H4 (cell line): ENCODE measurements at places on chromosomes 7 and 10. TPM values are rescaled to one million over a fixed set of nuclear protein-coding genes. Genes with fewer than 3 reads are reported as not detected.

Gene PARD3
- 18.3 and 19.3 TPM in 2 replicates for total RNA-seq

Gene ITPRID1
- total RNA-seq, result 0.39 TPM in 1 of 2 replicates, not detected in the other

GRCh38 chr7:48414011-48414732 lies 242.9 kb downstream of the ABCA13 start:
- no peak for DNase-seq

DNA sequence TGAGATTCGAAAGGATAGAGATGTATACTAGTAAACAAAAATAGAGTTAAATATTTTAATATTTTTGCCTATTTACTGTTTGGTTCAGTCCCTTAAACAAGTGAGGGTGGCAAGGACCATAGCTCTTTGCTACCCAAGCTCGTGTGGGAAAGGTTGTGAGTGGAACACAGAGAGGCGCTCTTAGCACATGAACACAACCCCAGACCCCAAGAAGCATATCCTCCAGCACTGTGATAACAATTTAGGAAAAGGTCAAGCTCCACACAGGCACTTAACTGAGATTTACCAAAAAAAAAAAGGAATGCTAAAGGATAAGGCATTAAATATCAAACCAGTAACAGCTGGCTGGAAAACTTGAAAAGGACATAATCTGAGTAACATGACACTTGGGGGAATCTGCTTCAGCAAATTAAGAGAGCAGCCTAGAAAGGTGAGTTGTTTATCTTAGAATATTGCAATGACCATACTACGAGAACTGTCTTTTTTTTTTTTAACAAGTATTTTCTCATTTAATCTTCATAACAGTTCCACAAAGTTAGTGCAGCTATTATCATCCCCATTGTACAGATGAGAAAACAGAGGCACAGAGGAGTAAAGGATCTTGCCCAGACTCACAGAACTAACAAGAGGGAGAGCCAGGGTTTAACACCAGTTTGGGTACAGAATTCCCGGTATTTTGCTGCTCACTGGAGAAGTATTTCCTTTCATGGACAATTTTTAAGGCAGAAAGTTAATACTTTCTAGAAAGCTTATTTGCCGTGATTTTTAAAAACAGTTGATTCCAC lies 303.5 kb upstream of the AOAH start:
- DNase-seq, result no peak

- no peak for DNase-seq
Measured at GRCh38 chr10:35696392-35697287, 54.5 kb upstream of the FZD8 start.
